Stimulated activated CD8-positive, alpha-beta memory T cell treated with anti-CD3 and anti-CD28 coated beads, Interleukin-15, amount 100 ng/mL, for 48 hours (primary cell): ENCODE measurements at places on chromosomes 12 and 14.

DNA sequence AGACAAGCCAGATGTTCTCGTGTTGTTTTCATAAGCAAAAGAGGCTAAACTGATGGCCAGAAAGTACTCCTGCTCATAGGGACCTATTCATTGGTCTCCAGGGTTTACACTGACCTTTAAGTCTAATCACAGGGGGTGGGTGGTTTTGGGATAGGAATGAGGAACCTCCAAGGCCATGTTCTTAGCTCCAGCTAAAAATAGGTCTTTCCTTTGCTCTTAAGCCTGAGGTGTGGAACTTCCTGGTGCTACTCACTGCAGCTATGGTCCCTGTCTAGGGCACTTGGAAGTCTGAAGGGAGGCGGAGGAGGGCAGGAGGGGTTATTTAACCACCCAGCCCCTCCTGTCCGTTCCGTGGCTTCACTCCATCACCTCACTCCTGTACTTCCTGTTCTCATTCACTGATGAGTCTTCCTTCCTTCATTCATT is 18.6 kb downstream of the GPRC5A start:
- no peak for DNase-seq

DNA sequence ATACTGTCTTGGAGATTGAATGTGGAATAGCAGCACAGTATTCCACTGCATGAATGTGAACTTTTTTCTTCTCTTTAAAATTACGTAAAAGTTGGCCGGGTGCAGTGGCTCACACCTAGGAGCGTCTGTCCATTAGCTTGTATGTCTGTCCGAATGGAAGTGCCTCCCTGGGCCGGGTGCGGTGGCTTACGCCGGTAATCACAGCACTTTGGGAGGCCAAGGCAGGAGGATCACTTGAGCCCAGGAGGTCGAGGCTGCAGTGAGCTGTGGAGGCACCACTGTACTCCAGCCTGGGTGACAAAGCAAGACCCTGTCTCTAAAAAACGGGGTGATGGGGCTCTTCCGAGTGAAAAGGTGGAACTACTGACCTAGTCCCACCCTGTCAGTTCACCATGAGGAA is 22.6 kb upstream of the VSX2 start:
- no peak for DNase-seq

DNA sequence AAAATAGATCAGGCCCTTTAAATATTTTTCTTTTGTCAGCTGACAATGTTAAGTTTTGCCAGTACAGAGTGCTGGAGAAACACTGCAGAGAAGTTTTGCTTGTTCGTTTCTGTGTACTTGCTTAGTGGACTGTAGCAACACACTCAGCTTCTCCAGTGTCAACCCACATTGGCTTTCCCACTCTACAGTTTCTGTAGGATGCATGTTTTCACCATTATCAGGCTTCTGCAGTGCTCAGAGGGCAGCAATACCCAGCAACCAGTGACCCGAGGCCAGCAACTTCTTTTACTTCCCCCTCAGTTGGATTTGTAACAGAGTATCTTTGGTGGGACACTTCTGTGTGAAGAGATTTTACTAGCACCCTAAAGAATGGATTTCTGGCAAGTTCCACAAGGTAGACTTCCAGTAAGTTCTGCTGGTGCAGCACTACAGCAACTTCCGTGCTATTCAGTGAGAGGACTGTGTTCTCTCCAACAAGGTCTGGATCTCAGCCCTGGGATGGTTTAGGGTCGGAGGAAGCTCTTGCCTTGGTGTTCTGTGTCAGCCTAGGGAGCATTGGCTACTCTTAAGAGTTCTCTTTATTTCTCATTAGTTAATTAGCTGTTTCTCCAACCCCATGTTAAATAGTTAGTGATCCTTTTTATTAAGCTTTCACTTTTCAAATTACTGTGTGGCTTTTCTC is 70.4 kb downstream of the FUT8 start:
- DNase-seq: no peak

- no peak for DNase-seq
Measured at GRCh38 chr14:101813833-101814232, 52.3 kb downstream of the PPP2R5C start.

- DNase-seq: no peak
Measured at GRCh38 chr12:77734214-77734883, 96.3 kb upstream of the NAV3 start.

- DNase-seq: no peak
Measured at GRCh38 chr12:67223225-67223624, 45.9 kb upstream of the CAND1 start.

DNA sequence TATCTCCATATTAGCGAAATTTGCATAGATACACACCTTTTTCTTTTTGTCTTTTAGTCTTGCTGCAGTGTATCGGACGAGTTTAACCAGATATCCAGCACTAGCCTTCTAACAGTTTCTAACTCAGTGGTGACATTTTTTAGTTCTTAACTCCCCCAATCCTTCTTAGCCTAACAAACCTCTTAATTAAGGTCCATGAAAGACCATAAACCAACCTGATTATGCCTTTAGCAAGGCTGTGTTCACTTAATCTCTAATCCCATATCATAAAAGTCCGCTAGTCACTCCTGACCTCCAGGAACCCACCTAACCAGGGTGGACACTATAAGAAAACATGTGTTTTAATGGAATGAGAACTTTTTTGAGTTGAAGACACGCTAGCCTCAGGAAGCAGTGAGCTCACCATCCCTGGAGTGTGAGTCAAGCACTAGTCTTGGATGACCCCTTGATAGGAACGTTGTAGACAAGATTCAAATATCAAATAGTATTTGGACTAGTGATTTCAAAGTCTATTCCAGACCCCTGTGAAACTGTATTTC is 9.5 kb downstream of the CDKN1B start:
- DNase-seq: no peak

- no peak for DNase-seq
Measured at GRCh38 chr14:56175773-56176172, 57.6 kb downstream of the PELI2 start.

GRCh38 chr14:47332106-47332505 is 343.3 kb downstream of the MDGA2 start:
- DNase-seq: no peak

DNA sequence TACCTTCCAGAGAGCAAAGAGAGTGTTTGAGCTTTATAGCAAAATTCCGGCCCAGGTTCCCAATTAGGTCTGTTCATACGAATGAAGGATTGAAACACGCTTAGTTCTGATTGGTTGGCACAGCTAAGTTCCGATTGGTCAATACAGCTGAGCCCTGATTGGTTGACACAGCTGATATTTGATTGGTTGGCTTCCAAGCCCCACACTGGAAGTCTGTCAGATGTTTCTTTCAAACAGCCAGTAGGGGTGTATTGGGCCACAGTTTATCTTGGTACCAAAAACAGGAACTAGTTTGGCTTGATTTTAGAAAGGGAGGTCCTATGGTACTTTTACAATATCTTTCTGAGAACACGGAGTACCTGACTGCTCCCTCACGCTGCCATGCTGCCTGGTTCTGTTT is 93.4 kb downstream of the CAND1 start:
- DNase-seq: no peak

DNA sequence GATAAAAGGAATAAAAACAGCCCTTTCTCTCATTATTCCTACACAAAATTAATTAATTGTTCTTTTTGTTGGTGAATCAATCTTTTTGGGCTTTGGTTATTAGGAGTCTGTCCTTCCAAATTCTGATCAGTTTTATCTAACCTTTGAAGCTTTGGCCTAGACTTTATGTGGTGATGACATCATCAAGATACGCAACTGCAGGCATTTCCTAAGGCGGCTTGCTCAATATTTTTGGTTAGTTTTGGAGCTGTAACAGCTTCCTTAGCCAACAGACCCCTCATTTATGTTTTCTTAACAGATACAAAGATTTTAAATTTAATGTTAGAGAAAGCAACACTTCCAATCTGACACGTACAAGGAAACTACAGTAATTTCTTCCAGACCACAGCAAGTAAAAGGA is 87.8 kb upstream of the PDE3A start:
- DNase-seq: no peak

DNA sequence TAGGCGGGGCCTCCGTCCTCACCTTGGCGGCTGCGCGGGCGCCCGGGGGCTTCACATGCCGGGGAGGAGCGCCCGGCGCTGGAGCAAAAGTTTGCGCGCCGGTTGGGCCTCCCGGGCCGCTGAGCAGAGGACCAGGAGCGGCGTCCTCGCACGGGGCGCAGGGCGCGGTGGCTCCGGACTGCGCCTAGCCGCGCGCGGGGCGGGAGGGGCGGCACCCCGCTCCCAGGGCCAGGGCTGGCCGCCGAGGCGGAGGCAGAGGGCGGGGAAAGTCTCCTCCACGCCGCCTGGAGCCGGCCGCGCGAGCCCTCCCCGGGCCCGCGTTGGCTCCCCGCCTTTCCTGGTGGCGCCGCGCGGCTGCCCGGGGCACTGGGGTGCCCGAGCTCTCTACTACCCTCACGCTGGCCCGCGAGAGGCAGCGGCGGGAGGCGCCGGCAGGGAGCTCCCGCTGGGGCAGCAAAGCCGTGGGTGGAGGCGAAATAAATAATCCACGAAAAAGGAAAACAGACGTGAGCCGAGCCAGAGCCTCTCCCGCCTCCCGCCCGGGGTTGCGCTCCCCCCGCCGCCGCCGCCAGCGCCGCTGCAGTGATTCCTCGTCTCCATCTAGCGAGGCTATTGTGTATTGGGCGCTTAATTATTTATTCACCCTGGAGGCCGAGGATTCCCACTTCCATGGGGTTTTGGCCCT is 400 bp upstream of the PRIMA1 start:
- DNase-seq: no peak

DNA sequence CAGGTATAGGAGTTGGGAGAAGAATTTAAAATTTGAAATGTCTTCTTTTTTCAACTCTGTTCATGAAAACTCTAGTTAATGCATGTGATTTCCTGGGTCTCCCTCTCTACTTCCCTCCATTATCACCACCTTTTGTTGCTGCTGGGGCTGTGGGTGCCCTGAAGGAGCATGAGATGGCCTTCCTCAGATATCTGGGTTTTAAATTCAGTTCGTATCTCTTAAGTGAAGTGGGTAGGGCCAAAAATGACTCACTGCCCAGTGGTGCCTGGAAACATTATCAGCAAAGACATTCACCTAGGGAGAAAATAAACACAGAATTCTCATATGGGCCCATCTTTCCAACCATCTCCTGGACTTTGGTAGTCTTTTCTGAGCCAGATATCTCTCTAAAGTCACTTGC is 234.9 kb upstream of the PLEKHG7 start:
- DNase-seq: no peak

DNA sequence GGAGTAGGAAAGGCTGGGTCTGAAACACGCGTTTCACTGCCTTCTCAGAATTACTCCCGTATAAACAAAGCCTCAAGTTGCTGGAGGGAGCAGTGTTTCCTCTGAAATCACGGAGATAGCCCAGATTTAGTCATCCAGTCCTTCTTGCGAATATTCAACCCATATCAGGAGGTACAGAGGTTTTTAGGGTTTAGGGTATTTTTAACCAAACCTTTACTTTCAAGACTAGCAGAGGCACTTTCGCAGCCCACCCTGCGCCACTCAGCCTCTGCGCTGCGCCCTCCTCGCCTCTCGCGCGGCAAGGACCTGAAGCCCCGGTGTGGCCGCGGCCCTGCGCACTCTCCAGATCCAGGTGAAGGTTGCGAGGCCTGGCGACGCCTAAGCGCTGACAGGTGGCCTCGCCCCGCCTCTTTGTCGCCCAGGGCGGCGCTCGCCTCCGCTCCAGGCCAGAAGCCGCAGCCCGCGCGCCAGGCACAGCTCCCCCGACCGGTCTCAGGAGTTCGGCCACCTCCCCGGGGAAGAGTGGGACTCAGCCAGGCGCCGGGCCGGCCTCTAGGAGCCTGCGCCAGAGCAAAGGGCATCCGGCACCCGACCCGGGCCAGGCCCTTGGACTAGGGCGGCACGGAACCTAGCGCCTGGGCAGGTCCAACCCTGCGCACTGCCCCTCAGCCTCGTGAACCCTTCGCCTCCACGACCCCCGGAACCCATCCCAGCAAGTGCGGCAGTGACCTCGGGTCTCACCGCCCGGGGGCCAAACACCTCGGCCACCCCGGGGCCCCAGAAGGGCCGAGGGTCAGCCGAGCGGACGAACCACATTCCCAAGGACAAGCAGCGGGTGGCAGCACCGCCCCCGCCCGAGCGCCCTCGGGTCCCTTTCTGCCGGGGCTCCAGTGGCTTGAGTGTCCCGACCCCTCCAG is 1.8 kb upstream of the SAMD4A start:
- peak; percentile 51 for DNase-seq

GRCh38 chr12:11836282-11837151 is 187.0 kb downstream of the ETV6 start:
- peak; percentile 44 for DNase-seq

- no peak for DNase-seq
Measured at GRCh38 chr12:49871263-49871561, 28.3 kb upstream of the BCDIN3D start.

DNA sequence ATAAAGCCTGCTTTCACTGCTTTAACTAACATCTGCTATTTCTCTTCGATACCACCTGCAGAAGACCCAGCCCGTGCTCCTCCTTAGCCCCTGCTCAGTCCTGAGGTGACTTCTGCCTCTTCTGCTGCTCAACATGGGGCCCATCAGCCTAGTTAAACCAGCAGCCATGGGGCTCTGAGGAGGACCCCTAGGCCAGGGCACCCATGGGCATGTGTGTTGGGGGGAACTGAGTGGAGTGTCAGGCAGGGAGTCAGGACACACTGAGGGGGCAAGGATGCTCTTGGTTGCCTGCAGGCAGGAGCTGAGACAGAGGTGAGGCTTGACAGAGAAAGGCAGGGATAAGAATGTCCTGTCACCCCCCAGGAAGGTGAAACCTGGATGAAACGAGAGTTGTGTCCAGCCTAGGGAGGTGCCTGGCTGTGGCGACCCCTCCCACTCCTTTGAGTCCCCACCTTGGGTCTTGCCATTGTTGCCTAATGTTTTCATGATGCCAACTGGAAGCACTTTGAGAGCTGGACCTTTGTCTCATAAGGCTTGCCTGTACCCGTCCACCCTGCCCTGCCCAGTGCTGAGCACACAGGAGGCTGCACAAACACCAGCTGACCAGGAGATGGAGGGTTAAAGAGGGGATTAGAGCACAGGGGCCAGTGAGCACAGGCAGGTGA is 12.5 kb upstream of the RABGGTA start:
- DNase-seq: no peak

DNA sequence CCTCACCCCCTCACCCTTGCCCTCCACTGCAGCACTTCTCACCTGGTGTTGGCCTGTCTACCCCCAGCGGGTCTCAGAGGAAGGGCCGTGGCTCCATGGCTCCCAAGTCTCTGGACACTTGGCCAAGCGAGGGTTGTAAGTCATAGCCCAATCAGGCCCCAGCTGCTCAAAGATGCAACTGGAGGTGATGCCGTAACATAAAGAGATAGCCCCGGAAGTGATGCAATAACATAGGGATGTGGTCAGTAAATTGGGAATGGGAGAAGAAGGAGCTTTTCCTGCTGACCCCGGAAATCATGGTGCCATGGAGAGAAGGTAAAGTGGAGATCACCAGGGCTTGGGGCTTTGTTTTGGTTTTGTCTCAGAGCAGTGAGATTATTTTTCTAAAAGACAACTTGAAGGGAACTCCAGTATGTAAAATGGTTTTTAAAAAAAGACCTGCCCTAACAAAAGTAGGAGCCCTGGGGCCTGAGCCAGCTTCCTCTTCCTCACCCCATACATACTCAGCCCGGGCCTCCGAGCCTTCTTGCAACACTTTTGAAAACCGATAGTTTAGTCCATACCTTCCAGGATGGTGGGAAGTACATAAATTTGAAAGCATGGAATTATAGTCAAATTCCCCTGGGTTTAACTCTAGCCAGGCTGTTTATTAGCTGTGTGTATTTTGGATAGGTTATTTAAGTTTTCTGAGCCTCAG is 212.5 kb downstream of the CRADD start:
- no peak for DNase-seq
